ENCODE measurements at places on chromosomes 5 and 9. TPM values are rescaled to one million over a fixed set of nuclear protein-coding genes. Genes with fewer than 3 reads are reported as not detected.

OSTF1 gene
- 131 TPM for polyA plus RNA-seq

CDH12 gene
- not detected for polyA plus RNA-seq

RPP25L gene
- polyA plus RNA-seq = 51.7 TPM

DNA sequence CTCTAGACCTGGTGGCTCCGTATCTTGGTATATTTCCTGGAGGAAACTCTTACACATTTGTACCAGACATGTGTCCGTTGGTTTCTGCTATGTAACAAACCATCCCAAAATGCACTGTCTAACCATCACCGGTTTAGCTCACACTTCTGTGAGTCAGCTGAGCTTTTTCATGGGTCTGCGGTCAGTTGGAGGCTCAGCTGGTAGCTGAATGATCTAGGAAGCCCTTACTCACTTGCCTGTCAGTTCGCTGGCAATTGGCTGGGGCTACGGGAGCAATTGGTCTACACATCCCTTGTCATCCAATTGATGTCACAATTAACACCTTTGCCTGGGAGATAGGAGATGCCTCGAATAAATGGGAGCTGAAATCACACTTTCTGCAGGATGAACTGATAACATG, 11.6 kb upstream of the WHRN start:
- H3K27me3 ChIP-seq = peaks cover 26% of the 10 kb centered on the region
- DNase-seq = no peak
- H3K36me3 ChIP-seq = no peaks in the 10 kb centered on the region
- H3K27ac ChIP-seq = no peak overlapping the region

DNA sequence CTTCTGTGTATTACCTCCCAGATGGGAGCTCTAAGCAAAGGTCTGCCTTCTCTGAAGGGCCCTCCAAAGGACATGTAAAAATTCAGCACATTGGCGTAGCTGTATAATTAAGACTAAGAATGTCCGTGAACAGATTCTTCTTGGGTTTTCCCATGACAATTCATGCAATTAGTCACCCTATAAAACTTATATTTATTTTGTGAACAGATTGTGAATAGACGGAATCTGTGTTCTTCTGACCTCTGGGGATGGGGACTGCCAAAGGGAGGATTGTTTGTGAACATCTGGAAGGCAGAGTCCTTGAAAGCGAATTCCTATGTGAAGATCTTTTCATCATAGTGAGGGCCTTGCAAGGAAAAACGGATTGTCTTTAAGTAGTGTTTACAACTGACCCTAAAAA, 111.3 kb downstream of the EGFLAM start:
- peaks cover 13% of the 10 kb centered on the region for H3K4me1 ChIP-seq
- H3K4me3 ChIP-seq = no peak overlapping the region
- peaks cover 7% of the 10 kb centered on the region for H3K27me3 ChIP-seq
- H3K36me3 ChIP-seq = no peaks in the 10 kb centered on the region
- H3K27ac ChIP-seq = no peak overlapping the region
- DNase-seq = no peak

GRCh38 chr5:44727100-44727499, 81.6 kb upstream of the MRPS30 start:
- DNase-seq = no peak
- H3K36me3 ChIP-seq = no peaks in the 10 kb centered on the region
- H3K4me1 ChIP-seq = no peaks in the 10 kb centered on the region
- H3K27ac ChIP-seq = no peak overlapping the region

GRCh38 chr5:103582364-103582763, 19.8 kb upstream of the NUDT12 start:
- no peak overlapping the region for H3K27ac ChIP-seq
- H3K27me3 ChIP-seq = peaks cover 3% of the 10 kb centered on the region

- no peak overlapping the region for H3K4me3 ChIP-seq
- H3K36me3 ChIP-seq = no peaks in the 10 kb centered on the region
Measured at GRCh38 chr9:131651160-131651559, 88.7 kb downstream of the RAPGEF1 start.

GRCh38 chr5:74549384-74549783, 91.1 kb downstream of the ENC1 start:
- no peak for DNase-seq
- H3K36me3 ChIP-seq = no peaks in the 10 kb centered on the region
- H3K4me1 ChIP-seq = no peaks in the 10 kb centered on the region
- H3K4me3 ChIP-seq = no peak overlapping the region

- no peaks in the 10 kb centered on the region for H3K36me3 ChIP-seq
- no peak overlapping the region for H3K27ac ChIP-seq
- no peaks in the 10 kb centered on the region for H3K4me1 ChIP-seq
- no peak for DNase-seq
- H3K4me3 ChIP-seq = no peak overlapping the region
Measured at GRCh38 chr9:13141629-13142028, 137.9 kb downstream of the MPDZ start.

DNA sequence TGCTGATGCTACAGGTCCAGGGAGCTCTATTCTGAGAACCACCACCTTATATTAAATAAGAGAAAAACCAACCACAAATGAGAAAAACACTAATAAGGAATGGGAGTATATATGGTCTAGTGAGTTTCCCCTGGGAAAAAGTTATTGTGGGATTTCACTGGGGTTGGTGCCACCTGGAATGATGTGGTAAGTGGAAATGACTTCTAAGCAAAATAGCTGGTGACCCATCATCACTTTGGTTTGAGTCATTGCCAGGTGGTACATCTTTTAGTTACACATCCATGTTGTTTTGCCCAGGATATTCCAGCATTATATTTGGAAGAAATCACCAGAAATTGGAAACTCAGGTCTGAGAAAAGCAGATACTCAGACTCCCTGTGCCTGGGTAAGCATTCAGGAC, 437.3 kb downstream of the DTWD2 start:
- H3K4me1 ChIP-seq = no peaks in the 10 kb centered on the region
- no peaks in the 10 kb centered on the region for H3K36me3 ChIP-seq
- no peaks in the 10 kb centered on the region for H3K27me3 ChIP-seq
- H3K4me3 ChIP-seq = no peak overlapping the region

GRCh38 chr5:175457466-175457865, 13.5 kb upstream of the DRD1 start:
- no peaks in the 10 kb centered on the region for H3K4me1 ChIP-seq
- DNase-seq = no peak
- no peak overlapping the region for H3K27ac ChIP-seq
- H3K4me3 ChIP-seq = no peak overlapping the region
- H3K36me3 ChIP-seq = no peaks in the 10 kb centered on the region

DNA sequence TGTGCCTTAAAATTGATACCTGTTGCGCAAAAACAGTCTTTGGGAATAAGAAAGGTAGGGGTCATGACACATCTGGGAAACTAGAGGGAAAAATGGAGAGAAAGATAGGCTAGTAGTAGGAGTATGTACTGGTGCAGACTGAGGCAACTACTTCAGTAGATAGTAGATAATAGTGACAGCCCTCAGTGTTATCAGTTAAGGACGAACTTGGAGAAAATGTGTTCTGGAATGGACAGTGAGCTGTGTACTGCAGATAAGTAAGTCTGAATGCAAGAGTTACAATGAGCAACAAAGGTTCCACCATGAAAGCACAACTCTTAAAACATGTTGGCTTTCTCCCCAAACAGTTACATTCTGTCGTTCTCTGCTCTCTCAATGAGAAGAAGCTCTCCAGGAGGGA, 6.5 kb upstream of the INSL6 start:
- no peak overlapping the region for H3K4me3 ChIP-seq
- DNase-seq = no peak
- no peaks in the 10 kb centered on the region for H3K36me3 ChIP-seq
- H3K27ac ChIP-seq = no peak overlapping the region
- no peaks in the 10 kb centered on the region for H3K4me1 ChIP-seq
- no peaks in the 10 kb centered on the region for H3K27me3 ChIP-seq

- DNase-seq = no peak
- no peak overlapping the region for H3K27ac ChIP-seq
- H3K27me3 ChIP-seq = peaks cover 14% of the 10 kb centered on the region
- no peaks in the 10 kb centered on the region for H3K36me3 ChIP-seq
- H3K4me3 ChIP-seq = no peak overlapping the region
- no peaks in the 10 kb centered on the region for H3K4me1 ChIP-seq
Measured at GRCh38 chr9:88980740-88981203, 10.5 kb upstream of the S1PR3 start.

- no peak overlapping the region for H3K27ac ChIP-seq
- H3K36me3 ChIP-seq = peaks cover 27% of the 10 kb centered on the region
- DNase-seq = no peak
- H3K27me3 ChIP-seq = no peaks in the 10 kb centered on the region
- no peak overlapping the region for H3K4me3 ChIP-seq
- H3K4me1 ChIP-seq = no peaks in the 10 kb centered on the region
Measured at GRCh38 chr5:55672477-55672911, 39.6 kb downstream of the SLC38A9 start.

DNA sequence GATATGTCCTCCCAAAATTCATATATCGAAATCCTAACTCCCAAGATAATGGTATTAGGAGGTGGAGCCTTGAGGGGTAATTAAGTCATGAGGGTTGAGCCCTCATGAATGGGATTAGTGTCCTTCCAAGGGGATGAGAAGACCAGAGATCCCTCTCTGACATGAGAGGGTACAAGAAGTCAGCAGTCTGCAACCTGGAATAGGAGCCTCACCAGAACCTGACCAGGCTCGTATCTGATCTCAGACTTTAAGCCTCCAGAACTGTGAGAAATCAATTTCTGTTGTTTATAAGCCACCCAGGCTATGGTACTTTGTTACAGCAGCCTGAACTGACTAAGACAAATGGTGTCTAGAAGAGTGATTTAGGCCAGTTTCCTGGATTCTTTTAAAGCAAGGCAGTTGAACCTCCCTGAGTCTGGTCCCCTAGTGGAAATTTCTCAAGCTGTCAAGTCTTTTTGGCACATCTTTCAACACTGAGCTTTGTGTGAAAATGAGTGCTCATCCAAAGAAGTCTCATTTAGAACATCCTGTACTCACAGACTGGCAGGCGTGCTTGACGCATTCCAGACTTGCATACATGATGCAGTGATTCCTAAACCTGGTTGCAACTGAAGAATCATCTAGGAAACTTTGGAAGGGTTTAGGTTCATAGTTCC, 254.8 kb upstream of the PPP1R2B start:
- no peak for DNase-seq
- no peaks in the 10 kb centered on the region for H3K36me3 ChIP-seq
- peaks cover 26% of the 10 kb centered on the region for H3K27me3 ChIP-seq
- no peaks in the 10 kb centered on the region for H3K4me1 ChIP-seq

DNA sequence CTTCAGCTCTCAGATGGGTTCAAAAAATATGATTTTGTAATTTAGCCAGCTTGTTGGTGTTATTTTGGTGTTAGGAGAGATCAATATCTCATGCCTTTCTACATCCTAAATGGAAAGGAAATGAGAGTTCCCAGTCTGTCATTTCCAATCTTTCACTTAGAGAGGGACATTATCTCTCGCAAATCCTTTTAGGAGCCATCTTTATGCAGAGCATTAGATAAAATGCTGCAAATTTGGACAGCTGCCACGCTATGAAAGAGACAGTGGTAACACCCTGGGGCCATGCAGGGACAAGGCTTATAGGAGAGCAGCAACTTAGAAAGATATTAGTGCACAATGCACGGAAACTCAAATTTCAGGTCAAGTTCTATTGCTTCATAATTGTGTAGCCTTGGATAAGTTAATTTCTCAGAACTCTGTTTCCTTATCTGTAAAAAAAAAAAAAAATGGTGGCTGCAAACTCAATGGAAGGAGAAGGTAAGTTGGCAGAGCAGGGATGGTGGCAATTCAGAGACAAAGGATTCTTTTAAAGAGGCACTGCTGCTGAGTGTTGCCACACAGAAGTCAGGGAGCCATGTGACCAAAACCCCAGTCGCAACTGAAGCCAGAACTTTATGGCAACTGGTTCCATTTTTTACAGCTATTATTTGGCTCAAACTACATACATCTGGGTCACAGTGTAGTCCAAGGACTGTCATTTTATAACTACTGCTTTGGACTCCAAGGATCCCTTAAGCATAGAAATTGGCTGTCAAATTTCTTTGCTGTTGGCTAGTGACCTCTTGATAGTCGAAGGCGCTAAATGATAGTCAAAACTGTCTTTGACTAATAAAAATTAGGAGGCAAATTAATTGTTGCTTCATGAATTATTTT, 210.2 kb downstream of the FRMD3 start:
- no peak overlapping the region for H3K4me3 ChIP-seq
- no peaks in the 10 kb centered on the region for H3K27me3 ChIP-seq
- H3K36me3 ChIP-seq = no peaks in the 10 kb centered on the region
- no peak for DNase-seq
- no peaks in the 10 kb centered on the region for H3K4me1 ChIP-seq
- no peak overlapping the region for H3K27ac ChIP-seq

DNA sequence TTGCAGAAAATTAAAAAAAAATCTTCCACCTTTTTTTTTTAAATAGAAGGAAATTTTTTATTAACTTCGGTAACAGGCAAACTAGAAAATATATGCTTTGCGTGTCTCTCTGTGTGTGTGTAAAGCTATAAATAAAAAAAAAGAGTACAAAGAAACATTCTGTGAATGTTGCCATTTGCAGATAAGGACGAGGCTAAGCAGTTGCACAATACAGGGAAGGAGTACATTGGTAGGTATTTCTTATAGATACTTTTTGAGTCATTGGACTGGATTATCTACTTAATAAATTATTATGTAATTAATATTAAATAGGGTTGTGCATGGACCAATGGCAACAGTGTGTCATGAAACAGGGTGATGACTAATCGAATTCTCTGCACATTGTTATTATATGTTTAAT, 102.4 kb downstream of the CAMK4 start:
- no peak for DNase-seq
- peaks cover 37% of the 10 kb centered on the region for H3K36me3 ChIP-seq
- H3K27ac ChIP-seq = no peak overlapping the region
- H3K4me3 ChIP-seq = no peak overlapping the region

DNA sequence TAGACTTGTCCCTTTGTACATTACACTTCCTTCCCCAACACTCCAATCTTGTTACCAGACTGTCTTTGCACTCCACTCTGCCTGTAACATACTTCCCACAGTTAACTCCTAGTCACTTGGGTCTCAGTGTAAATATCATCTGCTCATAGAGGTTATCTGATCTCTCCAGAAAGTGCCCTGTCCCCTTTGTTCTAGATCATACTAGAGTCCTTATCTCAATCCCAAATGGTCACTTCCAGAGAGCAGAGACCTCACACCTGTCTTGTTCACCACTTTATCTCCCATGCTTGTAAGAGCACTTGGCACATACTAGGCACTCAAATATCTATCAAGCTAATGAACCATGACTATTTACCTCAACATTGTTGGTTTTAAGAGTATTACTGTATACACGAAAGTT, 30.4 kb downstream of the SETX start:
- peaks cover 44% of the 10 kb centered on the region for H3K36me3 ChIP-seq
- H3K27me3 ChIP-seq = no peaks in the 10 kb centered on the region
- peak overlapping the region; percentile 5 for H3K27ac ChIP-seq
- peaks cover 17% of the 10 kb centered on the region for H3K4me1 ChIP-seq

- peaks cover 41% of the 10 kb centered on the region for H3K36me3 ChIP-seq
- no peak overlapping the region for H3K4me3 ChIP-seq
- H3K27ac ChIP-seq = no peak overlapping the region
Measured at GRCh38 chr9:32483343-32483742, 42.7 kb downstream of the RIGI start.

GRCh38 chr5:55569513-55569865, 34.7 kb upstream of the PLPP1 start:
- no peaks in the 10 kb centered on the region for H3K27me3 ChIP-seq
- peaks cover 9% of the 10 kb centered on the region for H3K4me1 ChIP-seq
- no peak overlapping the region for H3K27ac ChIP-seq
- no peak for DNase-seq
- no peak overlapping the region for H3K4me3 ChIP-seq

- no peaks in the 10 kb centered on the region for H3K27me3 ChIP-seq
- peak; percentile 40 for DNase-seq
- peak within 1 kb of the TSS; percentile 88 for H3K4me3 ChIP-seq
Measured at GRCh38 chr5:95620030-95620869, at the start of gene GPR150. Gene GPR150 (plus strand): TSS chr5:95620087. CDS start chr5:95620276, 189 bp downstream.

GRCh38 chr5:172380987-172381643, 73.2 kb downstream of the SH3PXD2B start:
- no peaks in the 10 kb centered on the region for H3K27me3 ChIP-seq
- H3K36me3 ChIP-seq = no peaks in the 10 kb centered on the region
- no peak for DNase-seq
- H3K4me1 ChIP-seq = no peaks in the 10 kb centered on the region

Data from naive thymus-derived CD8-positive, alpha-beta T cell (primary cell).